PC-9 (cell line): ENCODE measurements at places on chromosomes 7 and 10.
A peak's percentile ranks its signal among the peaks of the same experiment; 100 is the strongest.

DNA sequence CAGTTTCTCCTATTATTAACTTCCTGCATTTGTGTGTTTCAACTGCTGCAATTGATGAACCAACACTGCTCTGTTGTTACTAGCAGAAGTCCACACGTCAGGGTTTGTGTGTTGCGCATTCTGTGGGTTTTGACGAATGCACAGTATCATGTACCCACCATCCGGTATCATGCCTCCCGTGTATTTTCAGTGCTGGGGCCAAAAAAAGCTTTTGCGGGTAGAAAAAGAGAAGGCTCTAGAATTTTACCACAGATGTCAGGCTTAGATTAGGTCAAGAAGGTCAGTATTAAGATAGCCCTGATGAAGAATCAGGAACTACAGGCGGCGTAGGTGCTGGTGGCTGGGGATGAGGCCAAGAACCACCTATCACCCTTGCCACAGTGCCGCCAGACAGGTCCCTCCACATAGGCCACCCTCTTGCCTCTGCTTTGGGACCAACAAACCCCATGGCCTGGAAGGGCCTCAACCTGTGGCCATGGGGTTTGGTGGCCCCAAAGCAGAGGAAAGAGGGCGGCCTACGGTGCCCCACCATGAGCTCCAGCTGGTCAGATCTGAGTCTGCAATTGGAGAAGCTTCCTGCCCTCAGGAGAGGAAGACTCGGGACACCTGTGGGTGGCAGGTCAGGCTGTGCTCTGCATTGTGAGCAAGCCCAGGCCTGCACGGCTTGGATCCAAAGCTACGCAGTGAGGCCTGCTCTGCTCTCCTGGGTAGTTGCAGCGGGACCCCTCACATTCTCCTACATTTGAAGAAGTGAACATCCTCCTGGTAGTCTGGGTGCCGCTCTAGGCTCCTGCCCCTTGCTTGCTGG is 71.9 kb downstream of the MKI67 start:
- DNase-seq = no peak

DNA sequence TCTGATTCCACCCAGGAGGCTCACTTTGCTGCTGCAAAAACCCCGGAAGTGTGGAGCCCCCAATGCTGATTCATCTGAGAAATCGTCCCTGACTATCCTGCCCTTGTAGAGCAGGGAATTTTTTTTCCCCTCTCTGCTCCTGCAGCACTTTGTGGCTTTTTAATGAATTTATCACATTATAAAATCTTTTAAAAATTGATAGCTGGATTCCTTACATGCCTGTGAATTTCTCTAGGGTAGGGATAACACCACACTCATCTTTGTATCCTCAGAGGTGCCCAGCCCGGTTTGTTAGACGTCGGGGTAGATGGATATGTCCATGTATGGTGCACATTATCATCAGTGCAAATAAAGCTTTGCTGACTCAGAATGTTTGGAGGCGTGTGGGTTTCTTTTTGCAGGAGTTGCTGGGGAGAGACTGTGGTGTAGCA is 185.7 kb downstream of the STK31 start:
- DNase-seq = peak; percentile 55

DNA sequence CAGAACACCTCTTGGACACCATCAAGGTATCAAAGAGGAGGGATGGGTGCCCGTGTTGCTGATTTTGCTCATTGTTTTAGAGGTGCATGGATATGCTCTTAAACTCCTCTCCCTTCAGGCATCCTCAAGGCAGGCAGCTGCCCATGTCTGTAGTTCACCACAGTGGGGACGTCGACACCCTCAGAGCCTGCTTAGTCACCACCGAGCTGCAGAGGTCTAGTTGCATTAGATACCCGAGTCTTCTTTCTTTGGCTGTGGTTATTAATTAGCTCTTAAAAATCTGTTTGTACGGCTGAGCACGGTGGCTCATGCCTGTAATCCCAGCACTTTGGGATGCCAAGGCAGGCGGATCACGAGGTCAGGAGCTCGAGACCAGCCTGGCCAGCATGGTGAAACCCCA is 24.7 kb upstream of the TSPAN13 start:
- no peak for DNase-seq

GRCh38 chr7:131861620-131862346 is 305.4 kb upstream of the PODXL start:
- DNase-seq = no peak

GRCh38 chr10:77236700-77237099 is 400.9 kb downstream of the KCNMA1 start:
- DNase-seq = no peak

GRCh38 chr7:50661345-50662040 is 96.3 kb upstream of the DDC start:
- no peak for DNase-seq

DNA sequence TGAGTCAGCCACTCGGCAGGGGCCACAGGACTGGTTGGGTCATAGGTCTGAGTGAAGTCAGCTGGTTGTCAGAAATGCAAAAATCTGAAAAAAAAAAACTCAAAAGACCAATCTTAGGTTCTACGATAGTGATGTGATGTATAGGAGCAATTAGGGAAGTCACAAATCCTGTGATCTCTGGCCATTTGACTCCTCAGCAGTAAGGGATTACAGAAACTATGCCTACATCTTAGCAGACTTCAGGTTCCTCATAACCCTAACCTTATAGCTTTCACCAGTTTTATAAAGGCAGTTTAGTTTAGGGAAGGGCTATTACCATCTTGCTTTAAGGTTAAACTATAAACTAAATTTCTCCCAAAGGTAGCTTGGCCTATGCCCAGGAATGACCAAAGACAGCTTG is 163.1 kb upstream of the HGF start:
- no peak for DNase-seq

GRCh38 chr7:48454750-48455192 is 283.5 kb downstream of the ABCA13 start:
- DNase-seq = no peak

GRCh38 chr10:77904100-77904840 is 22.3 kb downstream of the DLG5 start:
- no peak for DNase-seq

GRCh38 chr7:98202367-98203195 is 8.7 kb upstream of the BHLHA15 start:
- DNase-seq = no peak

DNA sequence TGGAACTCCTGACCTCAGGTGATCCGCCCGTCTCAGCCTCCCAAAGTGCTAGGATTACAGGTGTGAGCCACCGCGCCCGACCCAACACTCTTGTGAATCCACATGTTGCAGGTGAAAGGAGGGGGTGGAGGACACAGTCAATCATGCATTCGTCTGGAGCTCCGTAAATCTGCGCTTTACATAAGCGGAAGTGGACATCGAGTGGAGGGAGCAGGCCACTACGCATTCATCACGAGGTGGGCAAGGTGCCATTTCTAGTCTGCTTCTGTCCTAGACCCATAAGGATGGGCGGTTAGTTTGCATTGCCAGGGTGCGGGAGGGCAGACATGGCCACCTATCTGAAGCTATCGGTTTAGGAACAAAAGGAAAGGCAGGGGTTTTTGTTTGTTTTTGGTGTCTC is 225.2 kb upstream of the TCERG1L start:
- no peak for DNase-seq

DNA sequence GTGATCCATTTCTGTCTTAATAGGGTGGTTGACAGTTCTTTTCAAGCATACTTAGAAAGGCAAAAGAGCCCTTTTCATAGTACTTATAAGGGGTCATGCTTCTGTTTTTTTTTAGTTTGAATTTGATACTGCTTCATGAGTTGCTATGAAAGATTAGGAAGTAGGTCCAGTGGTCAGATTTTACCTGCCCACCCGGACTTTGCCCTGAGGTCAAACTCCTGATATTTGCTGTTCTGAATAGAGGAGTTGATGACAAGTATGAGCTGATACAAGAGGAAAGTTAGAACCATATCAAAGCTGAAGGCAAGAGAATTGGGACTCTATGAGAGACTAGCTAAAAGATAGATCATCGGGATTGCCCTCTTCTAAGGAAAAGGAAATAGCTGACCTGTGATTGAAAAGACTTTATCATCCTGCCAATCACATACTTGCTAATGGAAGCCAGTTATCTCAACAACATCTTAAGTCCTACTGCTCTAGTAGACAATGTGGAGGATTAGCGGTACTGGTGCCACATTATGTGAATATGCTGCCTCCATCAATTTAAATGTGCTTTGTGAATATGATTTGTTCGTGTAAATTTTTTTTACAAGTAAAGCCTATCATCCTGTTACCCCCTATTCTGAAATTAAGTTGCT is 37.5 kb upstream of the CYP26C1 start:
- no peak for DNase-seq

- DNase-seq = no peak
These were observed 168.5 kb downstream of the LCOR start for GRCh38 chr10:97000487-97001182.

DNA sequence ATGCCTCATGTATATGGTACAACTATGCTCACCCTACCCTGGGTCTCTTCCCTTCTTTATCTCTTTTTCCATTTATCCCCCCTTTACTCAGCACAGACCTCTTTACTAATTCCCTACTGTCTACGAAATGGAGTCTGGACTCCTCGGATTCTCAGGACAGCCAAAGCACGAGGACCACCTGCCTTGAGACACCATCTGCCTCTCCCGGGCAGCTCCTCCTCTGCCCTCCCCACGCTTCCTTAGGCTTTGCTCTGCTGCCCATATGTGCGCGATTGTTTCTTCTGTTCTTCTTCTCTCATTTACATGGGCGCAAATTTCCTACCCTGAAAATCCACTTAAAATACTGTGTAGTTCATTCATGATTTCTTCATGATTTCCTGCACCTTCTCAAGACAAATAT is 62.7 kb upstream of the STK17A start:
- no peak for DNase-seq

DNA sequence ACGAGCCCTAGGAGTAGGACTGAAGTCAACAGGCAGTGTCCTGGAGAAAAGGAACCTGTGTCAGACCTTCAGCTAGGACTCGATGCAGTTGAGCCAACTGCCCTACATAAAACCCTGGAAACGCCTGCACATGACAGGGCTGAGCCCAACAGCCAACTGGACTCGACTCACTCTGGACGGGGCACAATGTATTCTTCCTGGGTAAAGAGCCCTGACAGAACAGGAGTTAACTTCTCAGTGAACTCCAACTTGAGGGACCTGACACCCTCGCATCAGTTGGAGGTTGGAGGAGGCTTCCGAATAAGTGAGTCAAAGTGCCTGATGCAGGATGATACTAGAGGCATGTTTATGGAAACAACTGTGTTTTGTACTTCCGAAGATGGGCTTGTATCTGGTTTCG is 93.5 kb downstream of the KMT2E start:
- DNase-seq = no peak

DNA sequence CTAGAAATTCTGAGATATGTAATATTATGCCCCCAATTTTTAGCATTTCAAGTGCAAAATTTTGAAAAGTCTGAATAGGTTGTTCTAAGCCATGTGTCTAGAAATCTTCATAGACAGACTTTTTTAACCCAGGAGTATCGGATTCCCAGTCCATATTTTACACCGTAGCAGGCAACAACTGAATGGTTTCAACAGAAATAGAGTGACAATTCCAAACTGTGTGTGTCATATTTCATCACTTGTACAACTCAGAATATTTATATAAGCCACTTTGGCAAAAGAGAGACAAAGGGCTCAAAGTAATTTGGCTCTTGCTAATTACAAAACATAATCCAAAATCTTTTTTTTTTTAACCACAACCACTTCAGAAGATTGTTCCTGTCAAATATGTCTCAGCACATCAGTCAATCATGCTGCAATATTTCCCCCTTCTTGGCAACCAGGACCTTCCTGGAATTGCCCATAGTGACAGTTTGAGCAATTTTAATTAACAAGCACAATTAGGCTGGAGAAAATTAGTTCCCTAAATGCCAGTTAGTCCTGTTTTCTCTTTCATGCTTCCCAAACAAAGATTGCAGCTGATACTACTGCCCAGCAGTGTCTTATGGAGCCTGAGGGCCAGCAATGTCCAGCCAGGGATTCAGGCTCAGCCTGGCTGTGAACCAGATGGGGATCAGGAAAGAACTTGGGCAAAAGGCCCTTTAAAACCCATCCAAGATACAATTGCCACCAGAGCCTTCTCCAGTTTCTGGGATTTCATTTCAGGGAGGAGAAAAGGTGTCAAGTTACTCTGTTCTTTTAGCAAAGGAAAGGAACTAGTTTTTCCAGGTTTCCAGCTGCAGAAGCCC is 533.3 kb upstream of the GHITM start:
- peak; percentile 51 for DNase-seq

DNA sequence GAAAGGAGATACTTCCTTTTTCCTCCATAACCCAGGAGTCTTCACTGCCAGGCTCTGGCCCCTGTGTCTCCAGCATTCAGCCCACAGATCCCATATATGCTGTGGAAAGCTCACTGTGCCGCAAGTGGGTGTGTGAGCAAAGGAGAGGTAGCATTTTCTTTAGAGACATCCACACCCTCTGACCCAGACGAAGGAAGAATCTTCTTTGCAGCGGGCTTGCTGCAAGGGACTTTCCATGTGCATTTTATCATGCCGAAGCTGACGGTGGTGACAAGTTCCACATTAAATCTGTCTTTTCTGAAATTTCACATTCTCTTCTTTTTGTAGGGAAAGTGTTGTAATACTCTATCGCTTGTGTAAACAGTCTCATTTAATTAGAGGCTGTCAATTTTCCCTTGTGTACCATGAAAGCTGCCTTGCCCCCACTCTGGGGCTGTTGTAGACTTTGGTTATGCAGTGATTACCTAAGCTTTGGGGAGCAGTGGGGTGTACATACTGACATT is 409.5 kb downstream of the SUGCT start:
- no peak for DNase-seq

GRCh38 chr10:70874061-70874460 is 14.3 kb downstream of the PCBD1 start:
- no peak for DNase-seq

DNA sequence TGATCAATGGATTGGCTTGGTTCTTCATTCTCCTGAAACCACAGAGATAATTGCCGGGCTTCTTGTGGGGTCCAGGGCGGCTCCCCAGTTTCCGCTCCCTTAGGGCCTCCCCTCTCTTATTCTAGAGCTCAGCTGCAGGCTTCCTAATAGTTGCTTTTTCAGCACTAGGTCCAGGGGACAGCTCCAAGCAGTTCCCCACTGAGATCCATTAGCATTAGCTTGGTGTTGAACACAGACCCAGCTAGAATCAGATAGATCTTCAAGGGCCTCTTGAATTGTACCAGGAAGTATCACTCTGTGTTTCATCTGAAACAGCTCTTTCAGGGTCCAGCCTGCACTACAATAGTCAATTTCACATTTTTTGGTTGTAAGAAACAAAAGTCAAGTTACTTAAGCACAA is 238.7 kb downstream of the SEC23IP start:
- no peak for DNase-seq

DNA sequence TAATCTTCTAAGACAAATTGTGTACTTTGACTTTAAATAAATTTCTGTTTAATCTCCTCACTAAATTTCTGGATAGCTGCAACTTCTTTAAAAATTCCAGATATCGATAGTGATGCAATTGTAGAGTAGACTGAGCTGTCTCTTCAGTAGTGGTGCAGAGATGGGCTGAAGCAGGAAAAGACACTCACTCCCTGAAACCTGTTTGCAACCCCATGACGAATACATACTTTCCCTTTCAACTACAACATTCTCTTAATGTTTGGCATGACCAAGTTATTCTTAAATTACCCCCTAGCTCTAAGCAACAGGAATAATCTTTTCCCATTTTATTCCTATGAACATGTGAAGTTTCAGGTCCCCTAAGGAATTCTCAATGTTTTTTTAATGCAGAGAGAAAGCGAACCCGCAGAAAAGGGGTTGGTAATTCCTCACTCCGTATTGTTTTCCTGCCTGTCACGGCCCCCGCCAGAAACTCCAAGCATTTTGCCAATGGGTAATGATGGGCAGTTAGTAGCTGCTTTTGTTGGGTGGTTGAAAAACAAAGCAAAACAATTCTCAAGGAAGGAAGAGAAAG is 1.3 kb downstream of the THSD7A start:
- no peak for DNase-seq

- DNase-seq = peak; percentile 83
These were observed at the start of gene HOXA13 for GRCh38 chr7:27199849-27200760. Gene HOXA13, minus strand, starts transcription at chr7:27200091. Its CDS starts 14 bp downstream, at chr7:27200077.

- DNase-seq = no peak
These were observed 46.9 kb upstream of the STK17A start for GRCh38 chr7:43535810-43536585.
